ENCODE measurements at places on chromosomes 1 and 21.

DNA sequence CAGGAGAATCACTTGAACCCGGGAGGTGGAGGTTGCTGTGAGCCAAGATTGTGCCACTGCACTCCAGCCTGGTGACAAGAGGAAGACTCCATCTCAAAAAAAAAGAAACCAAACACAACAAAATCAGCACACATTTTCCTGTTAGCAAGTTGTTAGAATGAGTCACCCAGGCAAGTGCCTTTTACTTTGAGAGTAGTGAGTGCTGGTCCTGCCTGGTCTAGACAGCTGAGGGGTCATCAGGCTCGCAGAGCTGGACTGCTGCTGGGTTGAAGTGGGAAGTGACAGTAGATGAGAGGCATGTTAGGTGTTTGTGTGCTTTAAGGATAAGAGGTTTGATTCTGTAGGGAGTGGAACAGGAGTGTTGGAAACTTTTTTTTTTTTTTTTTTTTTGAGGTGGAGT is 31.9 kb downstream of the GNPAT start:
- peak; percentile 27 for ATAC-seq

DNA sequence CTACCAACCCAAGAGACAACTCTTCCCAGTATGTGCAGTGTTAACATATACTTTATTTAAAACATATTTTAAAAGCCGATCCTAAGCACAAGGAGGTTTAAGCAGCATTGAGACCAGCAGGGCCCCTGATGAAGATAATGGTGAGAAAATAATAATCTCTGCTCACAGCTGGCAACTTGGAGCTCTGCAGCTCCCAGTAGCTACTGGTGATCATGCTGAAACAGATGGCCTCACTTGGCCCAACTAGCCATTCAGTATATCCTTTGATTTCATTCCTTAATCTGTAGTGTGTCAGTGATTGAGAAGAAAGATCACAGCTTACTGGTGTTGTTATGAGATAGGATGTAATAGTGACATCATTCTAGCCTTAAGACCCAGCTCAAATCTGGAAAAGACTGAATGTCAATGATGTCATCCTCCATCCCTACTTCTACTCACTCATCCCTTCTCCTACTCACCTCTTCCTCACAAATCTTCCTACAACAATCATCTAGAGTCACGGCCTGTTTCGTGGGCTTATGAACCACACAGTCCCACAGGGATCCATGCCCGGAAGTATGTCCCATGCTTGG is 817.9 kb downstream of the PLA2G4A start:
- no peak for ATAC-seq

DNA sequence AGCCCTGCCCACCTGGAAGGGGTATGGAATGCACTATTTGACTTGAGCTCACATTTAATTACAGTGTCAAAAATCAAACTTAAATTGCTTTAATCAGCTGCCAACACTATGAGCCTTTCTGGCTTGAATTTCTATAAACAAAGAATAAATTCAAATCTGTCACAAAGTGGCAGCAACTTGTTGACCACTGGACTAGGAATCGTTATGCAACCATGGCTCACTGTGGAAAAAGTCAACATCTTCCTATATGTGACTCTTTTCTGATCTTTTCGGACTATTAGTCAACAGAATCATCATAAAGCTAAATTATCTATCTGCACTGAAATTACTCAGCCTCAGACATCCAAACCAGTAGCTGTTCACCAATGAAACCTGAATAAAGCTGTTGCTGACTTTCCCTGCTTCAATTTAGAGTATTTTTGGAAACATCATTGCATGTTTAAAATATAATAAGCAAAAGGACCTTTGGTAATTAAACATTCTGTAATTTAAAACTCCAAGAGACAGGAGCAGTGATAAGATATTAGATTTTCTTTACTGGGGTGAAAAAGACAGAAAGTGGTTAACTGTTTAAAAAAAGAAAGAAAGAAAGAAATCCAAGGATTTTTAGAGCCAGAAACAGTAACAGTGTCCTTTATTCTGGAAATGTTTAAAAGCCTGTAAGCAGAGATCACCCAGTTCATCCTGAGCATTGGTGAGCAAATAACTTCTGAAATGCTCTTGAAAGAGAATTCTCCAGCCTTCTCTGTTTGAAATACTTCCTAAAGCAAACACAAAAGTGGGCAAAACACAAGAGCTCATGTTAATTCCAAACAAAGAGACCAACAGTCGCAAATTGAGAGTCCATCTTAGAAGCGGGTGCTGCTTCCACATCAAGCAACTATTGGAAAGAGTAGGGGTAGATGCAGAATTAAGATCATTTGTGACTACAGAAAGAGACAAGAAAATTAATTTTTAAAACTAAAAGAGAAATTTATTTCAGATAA is 26.2 kb upstream of the ERG start:
- no peak for ATAC-seq

DNA sequence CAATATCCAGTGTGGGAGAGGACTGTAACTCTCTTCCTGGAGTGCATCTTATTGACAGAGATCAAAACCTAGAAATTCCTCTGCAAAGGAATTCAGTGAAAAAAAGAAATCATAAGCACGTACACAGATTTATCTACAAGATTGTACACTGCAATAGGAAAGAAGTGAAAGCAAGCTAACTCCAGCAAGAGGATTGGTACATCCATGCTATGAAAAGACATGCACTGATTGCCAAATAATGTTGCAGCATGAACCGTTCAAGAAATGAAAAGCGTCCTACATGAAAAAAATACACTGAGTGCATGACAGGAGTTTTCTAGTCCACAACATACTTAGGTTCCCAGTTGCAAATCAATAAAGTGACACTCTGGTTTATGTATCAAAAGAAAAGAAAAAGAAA is 1.9 kb upstream of the MGST3 start:
- ATAC-seq: no peak

GRCh38 chr1:85867189-85867588 is 159.0 kb upstream of the ZNHIT6 start:
- no peak for ATAC-seq

DNA sequence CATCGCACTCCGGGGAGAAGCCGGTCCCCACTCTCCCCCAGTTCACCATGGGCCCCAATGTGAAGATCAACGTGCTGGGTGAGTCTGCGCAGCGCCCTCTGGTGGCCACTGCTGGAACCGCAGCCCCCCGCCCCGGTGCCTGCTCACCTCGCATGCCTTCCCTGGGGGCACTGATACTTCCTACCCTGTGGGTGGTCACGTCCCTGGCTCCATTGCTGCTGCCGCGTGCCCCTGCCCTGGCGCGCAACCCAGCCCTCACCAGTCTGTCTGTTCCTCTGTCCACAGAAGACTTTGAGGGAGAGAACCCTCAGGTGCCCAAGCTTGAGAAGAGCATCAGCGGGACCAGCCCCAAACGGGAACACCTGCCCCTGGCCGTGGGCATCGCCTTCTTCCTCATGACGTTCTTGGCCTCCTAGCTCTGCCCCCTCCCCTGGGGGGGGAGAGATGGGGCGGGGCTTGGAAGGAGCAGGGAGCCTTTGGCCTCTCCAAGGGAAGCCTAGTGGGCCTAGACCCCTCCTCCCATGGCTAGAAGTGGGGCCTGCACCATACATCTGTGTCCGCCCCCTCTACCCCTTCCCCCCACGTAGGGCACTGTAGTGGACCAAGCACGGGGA is 7.6 kb downstream of the EFNA3 start:
- ATAC-seq: peak; percentile 13

- no peak for ATAC-seq
Measured at GRCh38 chr1:20190256-20191160, 4.2 kb upstream of the PLA2G2C start.

- ATAC-seq: peak; percentile 72
Measured at GRCh38 chr1:24705260-24706073, 39.8 kb upstream of the CLIC4 start.
